ENCODE measurements at places on chromosomes 7 and 10.

DNA sequence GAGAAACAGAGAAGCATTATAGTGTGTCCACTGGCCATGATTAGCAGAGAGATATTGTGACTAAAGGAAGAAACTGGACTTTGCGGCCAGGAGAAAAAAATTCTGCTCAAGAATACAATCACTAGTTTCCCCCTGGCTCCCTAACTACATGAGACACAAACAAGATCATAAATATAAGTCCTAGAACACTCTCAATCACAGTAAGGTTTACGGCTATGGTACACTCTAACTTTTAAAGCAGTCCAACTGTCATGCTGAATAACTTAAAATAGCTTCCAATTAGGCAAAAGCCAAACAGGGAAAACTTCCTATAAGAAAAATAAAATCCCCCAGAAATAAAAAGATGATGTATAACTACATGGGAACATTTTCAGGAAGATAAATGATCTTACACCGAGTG lies 132.1 kb downstream of the STRA8 start:
- no peak for DNase-seq

DNA sequence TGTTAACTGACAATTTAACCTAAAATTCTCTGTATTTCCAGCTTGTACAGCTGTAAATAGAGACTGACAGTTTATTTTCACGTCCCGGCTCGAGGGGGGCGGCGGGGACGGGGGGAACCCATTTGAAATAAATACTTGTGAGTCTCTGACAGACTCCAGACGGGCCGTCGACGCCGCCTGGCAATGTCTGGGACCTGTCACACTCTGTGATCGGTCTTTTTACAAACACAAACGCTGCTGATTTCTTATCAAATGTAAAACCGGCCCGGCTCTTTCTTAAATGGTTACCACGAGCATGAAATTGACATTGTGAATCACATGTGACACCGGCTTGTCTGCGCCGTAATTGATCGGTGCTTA lies 57.0 kb downstream of the UNCX start:
- no peak for DNase-seq

- DNase-seq = no peak
Observed at GRCh38 chr7:102811942-102812678, 63.3 kb downstream of the FAM185A start.

DNA sequence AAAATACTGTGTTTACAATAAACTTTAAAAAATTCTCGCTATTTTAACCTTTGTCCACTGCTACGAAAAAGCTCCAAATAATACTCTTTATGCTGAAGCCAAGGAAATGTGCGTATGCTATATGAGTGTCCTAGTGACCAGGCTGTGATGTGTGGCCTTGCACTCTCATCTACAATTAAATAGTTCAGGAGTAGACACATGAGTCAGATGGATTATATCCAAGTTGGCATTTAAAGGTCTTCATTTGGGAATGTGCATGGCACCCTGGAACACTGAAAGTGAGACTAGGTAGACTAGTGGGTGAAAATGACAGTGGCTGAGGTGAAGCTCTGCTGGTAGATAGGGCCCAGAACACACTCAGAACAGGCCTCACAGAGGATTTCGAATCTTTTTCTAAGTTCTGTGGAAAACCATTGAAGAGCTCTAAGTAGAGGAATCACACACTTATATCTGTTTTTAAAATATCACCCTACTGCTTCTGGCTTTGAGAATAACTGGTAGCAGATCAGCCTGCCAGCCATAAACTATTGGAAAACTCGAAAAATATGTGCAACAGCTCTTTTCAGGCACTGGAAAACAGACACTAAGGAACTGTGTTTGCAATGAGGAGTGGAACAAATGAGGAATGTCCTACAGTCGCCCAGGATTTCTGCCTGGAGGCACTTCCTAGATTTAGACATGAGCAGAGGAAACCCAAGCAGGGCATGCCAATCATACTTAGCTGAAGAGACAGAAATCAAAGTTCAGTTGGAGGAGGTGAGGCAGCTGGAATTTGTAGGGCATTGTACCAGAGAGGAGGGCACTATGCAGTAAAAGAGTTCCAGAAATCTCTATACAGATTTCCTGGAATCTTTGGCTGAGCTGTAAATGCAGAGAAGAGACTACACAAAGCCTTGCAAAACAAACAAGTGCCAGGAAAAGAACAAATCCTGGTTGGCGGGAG lies 603.8 kb upstream of the LRRTM3 start:
- no peak for DNase-seq

GRCh38 chr7:88344956-88345832 lies 38.5 kb upstream of the STEAP4 start:
- peak; percentile 11 for DNase-seq

DNA sequence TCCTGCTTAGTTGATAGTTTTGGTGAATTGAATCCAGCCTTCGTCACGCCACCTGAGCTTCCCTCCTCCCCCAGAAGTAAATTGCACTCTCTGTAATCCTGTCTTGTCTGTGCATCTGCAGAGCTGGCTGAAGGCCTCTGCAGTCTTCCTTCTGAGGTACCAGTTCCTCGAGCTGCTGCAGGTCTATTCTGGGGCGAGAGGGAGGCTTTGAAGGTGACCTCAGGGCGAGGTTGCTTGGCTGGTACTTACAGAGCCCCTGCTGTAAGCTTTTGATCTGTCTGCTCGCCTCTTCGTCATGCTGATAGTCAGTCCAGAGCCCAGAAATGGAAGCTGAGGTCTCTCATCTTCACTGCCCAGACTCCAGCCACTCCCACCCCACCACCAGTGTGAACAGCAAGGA lies 513.6 kb upstream of the FOXK1 start:
- DNase-seq = no peak

DNA sequence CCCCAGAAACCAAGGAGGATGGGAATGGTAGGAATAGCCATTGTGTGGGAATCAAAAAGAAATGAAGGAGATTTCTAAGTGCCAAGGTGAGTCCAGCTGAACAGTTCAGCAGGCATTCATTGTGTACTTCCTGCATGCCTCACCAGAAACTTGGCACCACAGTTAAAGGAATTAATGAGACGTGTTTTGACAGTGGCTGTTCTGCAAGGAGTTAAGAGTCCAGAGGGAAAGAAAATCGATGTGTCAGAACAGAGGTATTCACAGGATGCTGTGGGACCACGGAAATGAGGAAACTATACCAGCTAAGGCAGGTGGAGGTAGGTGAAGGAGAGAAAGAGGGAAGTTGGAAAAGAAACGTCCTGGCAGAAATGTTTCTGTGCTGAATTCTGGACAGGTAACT lies 78.1 kb downstream of the PRKCQ start:
- no peak for DNase-seq

DNA sequence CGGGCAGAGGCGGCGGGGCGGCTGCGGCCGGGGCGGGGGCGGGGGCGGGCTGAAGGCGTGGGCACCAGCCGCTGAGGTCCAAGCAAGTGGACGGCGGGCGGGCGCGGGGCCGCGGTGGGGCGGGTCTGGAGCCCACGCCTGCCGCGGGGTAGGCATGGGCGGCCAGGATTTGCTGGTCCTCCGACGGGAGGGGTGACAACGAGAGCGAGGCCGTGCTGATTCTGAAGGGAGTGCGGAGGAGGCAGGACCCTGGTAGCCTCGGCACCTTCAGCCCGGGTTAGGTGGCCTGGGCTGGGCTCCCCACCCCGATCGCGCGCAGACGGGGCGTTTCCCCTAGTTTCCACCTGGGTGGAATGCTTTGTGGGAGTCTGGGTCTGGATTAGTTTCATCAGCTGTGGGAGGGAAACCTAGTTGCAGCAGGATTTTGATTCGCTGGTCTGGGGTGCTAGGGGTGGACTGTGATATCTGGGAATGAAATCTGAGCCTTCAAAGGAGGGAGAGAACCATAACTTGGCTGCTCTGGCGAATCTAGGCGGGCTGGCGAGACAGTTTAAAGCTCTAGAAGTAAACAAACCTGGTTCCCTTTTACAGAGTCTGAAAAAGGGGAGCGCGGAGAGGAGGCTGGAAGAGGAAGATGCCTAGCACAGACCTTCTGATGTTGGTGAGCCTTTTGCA lies 609 bp downstream of the SGPL1 start:
- peak; percentile 22 for DNase-seq

GRCh38 chr10:4141471-4141870 lies 356.5 kb upstream of the KLF6 start:
- no peak for DNase-seq

GRCh38 chr7:137772316-137772715 lies 74.5 kb downstream of the DGKI start:
- no peak for DNase-seq

GRCh38 chr10:88661018-88661417 lies 3.2 kb upstream of the LIPF start:
- DNase-seq = no peak

DNA sequence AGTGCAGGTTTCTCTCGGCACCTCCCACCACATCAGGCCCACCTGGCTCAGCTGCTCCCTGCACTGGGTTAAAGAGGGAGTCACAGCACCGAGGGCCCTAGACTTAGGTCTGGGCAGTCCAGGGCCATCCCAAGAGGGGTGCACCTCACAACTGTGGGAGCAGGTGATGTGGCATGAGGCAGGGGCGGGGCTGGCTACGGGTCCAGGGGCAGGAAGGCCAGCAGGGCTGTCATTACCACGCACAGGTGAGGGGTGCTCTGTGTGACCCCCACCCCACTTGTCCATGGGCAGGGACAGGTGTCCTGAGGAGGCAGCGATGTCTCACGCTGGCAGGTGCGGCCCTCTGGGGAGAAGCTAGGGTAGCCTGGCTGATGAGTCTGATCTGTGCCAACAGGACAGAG lies 40.5 kb upstream of the DPYSL4 start:
- no peak for DNase-seq

DNA sequence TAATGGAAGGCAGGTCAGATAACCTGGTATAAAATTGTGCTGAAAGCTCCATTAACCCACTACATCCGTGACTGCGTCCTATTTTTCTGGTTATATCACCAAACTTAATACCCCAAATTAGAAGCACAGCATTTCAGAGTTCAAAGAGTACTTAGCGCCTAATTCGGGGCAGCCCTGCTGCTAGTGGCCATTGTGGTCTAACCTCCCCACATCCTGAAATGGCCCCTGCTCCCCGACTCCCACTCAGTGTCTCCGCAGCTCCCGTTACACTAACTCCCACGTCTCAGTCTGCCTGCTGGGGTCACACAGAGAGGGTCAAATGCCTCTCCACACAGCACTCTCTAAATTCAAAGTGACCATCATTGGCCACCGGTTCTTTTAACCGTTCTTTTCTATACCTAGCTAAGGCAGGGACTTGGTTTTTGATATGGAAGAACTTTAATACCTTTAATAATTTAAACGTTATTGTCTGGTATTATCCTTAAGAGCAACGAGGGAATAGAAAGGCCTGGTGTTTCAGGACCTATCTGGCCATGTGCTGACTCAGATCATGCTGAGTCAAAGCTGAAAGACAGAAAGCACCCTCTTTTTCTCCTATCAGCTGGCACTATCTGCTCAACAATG lies 117.1 kb downstream of the KMT2E start:
- DNase-seq = no peak

DNA sequence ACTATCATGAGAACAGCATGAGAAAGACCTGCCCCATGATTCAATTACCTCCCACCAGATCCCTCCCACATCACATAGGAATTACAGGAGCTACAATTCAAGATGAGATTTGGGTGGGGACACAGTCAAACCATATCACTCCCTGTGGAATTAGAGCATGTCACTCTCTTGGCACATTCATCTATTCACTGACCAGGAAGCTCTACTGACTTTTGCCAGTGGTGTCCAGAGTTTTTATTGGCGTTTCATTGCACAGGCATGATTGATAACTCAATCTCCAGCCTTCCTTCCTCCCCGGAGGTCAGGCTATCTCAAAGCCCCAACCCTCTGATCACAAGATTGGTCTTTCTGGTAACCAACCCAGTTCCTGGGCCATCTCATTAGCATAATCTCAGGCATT lies 478.9 kb upstream of the NRP1 start:
- no peak for DNase-seq

DNA sequence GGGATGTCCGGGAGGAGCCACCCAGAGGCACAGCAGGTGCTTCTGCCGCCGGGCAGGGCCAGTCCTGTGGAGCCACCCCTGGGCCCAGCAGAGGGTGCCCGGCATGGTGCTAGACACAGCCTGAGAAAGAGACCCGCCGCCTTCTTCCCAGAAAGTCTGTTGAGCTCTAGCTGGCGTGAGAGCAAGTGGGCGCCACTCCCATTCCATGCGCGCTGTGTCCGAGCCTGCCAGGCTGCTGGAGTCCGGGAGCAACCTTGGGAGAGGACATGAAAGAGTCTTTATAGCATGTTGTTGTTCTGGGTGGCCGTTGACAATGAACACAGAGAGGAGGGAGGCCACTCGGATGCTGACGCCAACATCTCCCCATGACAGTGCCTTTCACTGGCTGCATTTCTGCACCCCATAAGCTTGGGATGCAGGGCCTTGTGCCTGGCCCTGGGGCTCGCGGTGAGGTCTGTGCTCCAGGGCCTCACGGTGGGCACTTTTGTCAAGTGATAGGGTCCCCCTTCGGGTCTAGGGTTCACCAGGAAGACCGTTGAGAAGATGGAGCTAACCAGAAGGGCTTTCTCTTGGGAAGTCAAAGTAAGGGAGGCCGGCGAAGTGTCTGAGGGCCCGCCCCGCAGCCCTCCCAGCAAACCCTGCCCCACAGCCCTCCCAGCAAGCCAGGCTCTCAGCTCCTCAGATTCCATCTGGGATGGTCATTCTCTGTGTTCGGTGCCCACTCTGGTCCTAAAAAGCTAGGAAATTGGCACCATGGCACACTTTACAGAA lies 47.3 kb downstream of the NKX6-2 start:
- DNase-seq = no peak
